ENCODE measurements at places on chromosomes 4 and X.

- DNase-seq = no peak
These were observed 36.6 kb downstream of the PCGF3 start for GRCh38 chr4:742096-742741.

DNA sequence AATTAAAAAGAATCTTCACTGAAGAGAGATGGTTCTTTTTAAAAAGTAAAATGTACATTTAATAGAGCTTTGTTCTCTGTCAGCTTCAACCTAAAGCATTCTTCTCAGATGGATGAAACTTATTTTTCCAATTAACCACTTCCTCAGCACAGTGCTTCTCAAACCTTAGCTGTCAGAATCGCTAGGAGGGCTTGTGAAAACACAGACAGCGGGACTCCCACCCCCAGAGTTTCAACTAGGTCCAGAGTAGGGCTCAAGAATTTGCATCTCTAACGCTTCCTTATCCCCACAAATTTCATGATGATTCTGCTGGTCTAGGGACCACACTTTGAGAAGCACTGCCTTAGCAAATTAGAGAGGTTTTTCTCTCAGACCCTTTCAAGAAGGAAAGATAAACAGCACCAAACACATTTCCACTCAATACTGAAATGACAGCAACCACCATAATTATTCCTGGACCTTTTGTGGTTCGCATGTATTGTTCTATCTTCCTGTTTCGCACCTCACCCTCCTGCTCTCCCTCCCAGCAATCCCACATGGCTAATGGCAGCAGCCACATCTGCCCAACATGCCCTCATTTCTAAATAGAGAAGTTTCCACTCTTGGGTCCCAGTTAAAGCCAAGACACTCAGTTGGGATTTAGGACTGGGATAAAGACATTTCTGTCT lies 73.2 kb downstream of the ZNF827 start:
- DNase-seq = no peak

GRCh38 chr4:25347473-25347872 lies 29.6 kb upstream of the ANAPC4 start:
- DNase-seq = no peak

GRCh38 chrX:25207803-25208475 lies 192.2 kb upstream of the ARX start:
- no peak for DNase-seq

DNA sequence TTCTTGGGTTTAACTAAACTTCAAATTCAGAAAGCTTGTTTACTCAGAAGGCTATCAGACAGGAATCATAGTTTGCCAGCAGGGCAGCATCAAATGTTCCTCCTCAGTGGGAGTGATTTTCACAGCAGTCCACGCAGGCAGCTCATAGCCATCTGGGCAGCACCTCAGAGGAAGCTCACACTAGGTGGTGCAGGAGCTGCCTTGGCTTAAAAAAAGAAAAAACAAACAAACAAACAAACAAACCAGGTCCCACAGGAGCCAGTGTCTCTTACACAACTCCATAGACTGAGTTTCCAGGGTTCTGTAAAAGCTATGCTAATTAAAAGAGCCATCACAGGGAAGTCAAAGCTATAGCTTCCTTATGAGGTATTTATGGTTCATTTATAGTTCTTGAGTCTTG lies 10.5 kb upstream of the KLHL5 start:
- no peak for DNase-seq

GRCh38 chr4:143186649-143187048 lies 1.9 kb downstream of the USP38 start:
- DNase-seq = no peak

DNA sequence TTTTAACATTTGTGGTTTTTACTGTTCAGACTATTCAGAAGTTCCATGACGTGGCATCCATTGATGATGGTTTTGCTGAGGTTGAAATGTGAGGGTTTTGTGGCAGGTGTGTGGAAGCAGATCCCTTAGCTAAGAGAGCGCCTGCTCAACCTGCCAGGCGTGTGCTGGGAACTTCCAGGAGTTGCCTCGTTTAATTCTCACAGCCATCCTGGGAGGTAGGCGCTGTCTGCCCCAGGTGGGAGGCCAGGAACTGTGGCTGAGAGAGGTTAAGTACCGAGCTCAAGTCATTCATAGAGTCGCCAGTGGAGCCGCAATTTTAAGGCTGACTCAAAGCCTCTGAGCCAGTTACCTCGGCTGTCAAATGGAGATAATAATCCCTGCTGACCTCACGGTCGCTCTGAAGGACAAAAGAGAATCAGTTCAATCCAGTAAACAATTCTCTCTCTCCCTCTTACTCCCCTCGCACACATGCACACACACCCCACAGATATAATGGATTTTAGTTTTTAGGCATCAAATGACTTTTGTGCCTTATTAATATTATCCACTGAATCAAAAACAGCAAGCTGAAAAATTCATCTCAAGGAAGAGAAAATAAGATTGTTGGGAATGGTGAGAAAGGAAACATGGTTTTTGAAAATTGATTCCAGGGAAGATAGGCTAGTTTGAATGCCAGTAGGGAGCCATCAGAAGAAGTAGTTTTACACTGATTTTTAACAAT lies 171.3 kb downstream of the PTTG2 start:
- DNase-seq = peak; percentile 32

GRCh38 chr4:120083152-120083551 lies 16.5 kb upstream of the MAD2L1 start:
- DNase-seq = no peak

- no peak for DNase-seq
These were observed 197.2 kb upstream of the CNKSR2 start for GRCh38 chrX:21176921-21177571.

DNA sequence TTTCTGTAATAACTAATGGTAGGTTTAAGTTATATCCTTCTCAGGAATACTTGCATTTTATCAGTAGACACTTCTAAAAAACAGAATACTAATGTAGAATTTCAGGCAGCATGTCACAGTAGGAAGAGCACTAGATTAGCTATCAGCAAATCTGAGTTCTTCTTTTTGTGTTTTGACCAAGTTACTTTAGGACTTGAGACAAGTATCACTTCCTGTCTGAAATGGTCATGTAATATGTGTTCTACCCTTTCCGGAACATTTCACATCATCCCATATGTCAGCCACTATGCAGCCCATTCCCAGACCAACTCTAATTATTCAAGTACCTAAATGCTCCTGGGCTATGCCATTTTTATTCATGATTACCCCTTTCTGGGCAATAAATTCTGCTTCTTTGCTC lies 401.8 kb upstream of the RPS6KA3 start:
- DNase-seq = no peak

DNA sequence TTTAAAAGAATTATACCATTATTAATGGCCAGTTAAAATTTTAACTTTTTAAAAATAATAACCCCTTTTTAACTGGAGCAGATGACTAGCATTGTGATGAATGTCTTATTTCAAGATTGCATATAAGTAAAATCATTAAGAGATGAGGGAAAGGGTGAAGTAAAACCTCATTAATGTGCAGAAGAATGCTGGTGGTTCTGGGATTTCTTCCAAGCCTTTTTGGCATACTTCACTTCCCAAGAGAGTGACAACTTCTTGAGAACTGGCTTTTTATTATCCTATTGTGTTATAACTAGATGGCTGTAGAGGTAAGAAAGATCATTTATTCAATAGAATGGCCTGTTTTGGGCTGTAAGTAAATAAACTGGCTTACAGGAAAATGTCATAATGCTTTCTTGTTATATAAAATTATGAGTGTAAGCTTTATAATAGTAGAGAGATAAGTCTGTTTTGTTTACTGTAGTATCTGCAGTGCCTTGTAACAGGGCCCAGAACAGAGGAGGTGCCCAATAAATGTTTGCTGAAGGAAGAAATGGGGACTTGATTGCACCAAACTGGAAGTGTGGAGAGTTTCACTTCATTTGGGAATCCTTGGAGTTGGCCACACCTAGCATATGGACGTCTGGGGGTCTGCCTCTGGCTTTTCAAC lies 242.9 kb upstream of the PITX2 start:
- DNase-seq = no peak

DNA sequence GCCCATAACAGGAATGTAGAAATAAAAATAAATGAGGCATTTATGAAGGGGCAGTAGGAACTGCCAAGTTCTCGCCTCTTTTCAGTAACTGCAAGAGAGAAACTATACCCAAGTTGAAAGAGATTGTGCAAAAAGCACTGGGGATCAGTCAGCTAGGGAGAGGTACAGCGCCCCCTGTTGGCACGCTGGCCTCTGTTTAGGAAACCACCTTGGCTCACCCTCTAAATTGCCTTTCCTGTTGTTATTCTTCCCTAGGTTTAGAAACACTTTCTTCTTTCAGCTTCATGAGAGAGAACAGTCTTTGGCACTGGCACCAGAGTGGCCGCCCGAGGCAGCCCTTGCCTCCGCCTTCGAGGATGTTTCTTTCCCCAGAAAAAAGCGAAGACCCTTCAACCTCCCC lies 348.5 kb downstream of the MID1IP1 start:
- DNase-seq = peak; percentile 51

- DNase-seq = no peak
These were observed 71.0 kb downstream of the USP46 start for GRCh38 chr4:52588097-52588496.

DNA sequence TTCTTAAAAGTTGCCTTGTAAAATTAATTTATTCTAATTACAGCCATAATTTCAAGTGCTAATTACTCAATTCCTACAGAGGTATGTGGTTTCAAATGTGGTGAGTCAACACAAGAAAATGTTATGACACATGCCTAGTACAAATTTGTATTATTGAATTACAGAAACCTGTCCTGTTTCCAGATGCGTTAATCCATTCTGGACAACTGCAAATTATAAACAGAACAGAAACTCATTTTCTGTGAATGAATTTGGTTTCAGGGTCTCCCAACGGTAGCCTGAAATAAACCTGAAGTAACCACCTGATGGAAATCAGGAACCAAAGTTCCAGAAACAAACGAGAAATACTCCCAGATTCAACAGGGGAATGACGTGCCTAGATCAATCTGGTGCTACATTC lies 328.6 kb upstream of the F9 start:
- no peak for DNase-seq

- DNase-seq = no peak
These were observed 8.1 kb upstream of the DKK2 start for GRCh38 chr4:107044170-107044569.

GRCh38 chr4:7572894-7573293 lies 138.2 kb upstream of the PSAPL1 start:
- no peak for DNase-seq

GRCh38 chr4:154686838-154687237 lies 57.0 kb upstream of the LRAT start:
- DNase-seq = no peak
